ENCODE measurements at places on chromosomes 12 and 14.
A peak's percentile ranks its signal among the peaks of the same experiment; 100 is the strongest.

- DNase-seq, result no peak
These were observed 93.9 kb downstream of the SLC38A1 start for GRCh38 chr12:46174919-46175318.

DNA sequence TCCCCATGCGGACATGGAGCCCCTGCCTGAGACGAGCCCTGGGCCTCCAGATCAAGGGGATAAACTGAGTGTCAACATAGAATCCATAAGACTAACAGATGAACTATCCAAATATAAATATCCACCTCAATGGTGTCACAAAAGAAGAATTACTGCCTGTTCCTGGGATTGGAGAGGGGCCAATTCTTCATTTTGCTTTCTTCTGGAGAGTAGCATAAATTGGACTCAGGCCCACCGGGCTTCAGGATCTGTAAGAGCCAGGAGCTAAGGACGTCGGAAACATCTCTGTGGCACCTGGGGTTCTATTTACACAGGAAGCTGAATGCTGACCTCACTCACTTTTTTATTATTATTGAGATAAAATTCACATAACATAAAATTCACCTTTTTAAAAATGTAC lies 408.2 kb upstream of the CCDC196 start:
- no peak for DNase-seq

- peak; percentile 31 for DNase-seq
These were observed 4.7 kb upstream of the EPYC start for GRCh38 chr12:91009319-91009950.

DNA sequence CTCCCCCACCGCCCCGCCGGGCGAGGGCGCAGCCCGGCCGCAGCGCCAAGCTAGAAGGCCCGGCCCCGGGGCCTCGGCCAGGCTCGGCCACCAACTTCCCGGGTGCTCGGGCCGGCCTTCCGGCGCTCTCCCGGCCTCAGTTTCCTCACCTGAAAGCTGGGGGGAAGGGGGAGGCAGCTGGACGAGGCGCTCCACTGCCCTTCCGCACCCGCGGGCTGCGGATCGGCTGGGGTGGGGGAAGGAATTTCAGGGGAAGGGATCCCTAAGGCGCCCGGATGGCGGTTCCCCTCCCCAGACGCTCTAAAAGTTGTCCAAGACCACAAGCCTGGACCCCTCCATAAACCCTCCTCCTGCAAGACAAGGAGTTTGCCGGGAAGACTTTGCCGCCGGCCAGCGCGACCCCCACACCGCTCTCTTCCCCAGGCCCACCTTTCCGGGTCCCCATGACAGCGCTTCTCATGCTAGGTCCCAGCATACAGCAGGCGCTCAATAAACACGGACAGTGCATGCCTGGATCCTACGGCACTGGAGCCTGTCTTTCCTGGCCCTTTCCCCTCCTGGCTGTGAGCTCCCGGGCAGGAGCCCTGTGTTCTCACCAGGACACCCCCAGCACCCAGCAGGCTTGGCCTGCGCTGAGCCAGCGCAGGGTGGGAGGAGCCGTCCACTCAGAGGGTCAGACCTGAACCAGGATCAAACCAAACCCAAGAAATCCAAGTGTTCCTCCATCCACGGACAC lies 18.1 kb downstream of the BEGAIN start:
- no peak for DNase-seq

GRCh38 chr14:70118064-70118463 lies 70.7 kb downstream of the SLC8A3 start:
- DNase-seq, result no peak

DNA sequence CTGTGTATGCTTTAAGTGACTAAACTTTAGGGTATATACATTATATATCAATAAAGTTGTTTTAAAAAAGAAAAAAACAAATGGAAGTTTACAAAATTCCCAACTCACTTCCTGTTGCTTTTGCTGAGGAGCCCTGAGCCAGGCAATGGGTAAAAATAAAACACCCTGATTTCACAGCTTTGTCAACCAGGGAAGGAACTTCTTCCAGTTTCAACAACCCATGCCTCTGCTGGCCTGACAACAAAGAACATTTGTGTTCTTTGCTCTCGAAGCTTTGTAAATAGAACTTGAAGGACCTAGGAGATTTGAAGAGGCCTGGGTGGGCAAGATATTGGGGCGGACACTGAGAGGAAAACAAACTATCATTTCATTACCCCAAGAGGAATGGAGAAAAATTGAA lies 141.2 kb upstream of the NOS1 start:
- DNase-seq, result no peak

GRCh38 chr12:46483572-46484395 lies 111.2 kb upstream of the SLC38A2 start:
- DNase-seq, result no peak

DNA sequence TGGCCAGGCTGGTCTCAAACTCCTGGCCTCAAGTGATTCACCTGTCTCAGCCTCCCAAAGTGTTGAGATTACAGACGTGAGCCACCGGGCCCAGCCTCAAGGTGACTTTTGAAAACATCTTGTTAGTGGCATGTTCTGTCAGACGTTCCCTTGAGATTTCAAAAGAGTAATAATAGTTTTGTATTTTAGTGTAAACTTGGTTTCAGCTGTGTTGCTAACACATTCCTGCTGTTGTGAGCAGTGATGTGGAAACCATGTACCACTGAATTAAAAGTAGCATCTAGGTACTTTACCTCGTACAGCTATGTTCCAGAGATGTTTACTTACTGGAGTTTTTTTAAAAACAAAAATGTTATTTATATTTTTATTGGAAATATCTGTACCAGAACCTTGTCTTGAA lies 111.3 kb downstream of the AEBP2 start:
- no peak for DNase-seq

GRCh38 chr12:82040987-82041743 lies 282.0 kb upstream of the PPFIA2 start:
- DNase-seq, result no peak

DNA sequence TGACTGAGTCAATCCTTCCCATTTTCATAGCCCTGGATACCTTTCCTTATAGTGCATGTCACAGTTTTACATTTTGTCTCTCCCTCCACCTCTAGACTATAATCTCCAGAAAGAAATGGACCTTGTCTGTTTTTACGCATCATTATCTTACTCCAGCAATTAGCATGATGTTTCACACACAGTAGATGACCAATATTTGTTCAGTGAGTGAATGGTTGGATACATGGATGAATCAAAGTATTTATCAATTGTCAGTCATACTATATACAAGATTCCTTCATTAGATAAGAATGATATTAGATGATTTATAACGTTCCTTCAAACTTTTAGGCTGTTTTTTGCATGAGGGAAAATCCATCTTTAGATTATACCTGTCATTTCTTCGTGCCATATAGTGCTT lies 61.1 kb downstream of the PTHLH start:
- DNase-seq, result no peak

All from HT-29 (cell line).